ENCODE measurements at places on chromosomes 12 and 14.

- DNase-seq: no peak
These were observed 6.2 kb downstream of the ANKRD13A start for GRCh38 chr12:110005319-110005973.

GRCh38 chr14:34983148-34983760 is 462 bp downstream of the SRP54 start:
- no peak for DNase-seq

DNA sequence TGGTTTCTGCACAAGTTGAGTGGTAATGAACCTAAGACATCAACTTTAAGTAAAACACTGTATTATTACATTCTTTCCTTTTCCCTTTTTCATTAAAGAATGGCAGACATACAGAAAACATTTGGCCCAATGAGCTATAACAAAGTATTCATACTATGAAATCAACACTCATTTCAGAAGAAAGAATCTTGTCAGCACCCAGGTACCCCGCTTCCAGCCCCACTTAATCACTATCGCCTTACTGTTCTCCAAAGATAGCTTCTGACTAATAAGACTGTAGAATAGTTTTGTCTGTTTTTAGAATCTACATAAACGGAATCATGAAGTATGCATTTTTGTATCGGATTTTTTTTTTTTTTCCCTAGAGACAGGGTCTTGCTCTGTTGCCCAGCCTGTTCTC is 9.5 kb downstream of the CNTN1 start:
- no peak for DNase-seq

DNA sequence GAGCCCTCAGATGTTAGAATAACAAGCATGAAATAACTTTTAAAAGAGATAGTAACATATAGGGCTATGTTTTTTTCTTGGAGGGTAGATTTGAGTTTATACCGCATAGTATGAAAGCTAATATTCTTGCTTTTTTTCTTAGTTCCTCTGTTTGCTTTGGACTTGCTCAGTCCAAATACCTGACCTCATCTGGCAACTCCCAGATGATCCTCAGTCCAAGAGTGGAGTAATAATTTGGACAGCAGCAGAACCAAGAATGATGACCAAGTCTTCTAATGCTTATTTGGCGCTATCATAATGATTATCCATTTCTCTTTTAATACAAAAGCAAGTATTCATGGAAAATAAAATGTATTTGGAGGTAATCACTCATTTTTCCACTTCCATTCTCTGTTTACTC is 45.6 kb downstream of the GUCY2C start:
- no peak for DNase-seq

DNA sequence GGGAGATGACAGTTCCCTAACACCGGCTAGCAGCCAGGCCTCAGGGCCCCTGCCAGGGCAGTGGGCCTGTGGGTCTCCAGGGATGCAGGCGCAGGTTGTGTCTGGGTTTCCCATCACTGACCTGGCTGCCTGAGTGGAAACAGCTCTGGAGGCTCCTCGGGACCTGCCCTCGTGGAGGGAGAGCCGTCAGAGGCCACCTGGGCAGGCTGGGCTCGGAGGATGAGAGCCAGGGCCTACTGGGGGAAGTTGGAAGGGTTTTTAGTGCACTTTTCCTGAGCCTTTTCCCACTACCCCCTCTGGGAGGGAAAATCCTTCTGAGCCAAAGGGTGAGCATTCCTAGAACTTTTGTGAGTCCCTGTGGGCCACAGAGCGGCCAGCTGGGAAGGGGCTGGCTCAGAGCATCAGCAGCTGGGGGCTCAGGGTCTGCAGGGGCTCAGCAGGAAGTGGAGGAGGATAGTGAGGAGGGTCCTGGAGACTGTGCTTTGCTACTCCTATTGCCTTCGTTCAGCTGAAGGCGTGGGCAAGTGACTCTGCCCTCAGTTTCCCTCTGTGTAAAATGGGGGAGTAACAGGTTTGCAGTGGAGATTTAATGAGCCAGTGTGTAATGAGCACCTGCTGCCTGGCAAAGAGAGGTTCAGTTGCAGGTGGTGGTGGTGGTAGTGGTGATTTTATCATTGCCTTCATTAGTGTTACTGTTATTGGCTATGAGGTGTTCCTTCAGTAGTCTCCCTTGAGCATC is 1.8 kb downstream of the SH2B3 start:
- no peak for DNase-seq

DNA sequence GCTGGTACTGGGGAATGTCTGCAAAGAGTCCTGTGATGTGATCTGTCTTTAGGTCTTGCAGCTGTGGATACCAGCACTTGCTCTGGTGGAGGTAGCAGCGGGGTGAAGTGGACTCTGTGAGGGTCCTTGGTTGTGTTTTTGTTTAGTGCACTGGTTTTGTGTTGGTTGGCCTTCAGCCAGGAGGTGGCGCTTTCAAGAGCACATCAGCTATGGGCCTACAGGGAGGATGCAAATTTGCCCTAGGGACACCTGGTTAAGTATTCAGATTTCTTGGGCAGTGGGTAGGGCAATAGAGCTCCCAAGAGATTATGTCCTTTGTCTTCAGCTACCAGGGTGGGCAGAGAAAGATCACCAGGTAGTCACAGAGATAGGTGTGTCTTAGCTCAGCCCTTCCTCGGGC is 63.8 kb downstream of the PTGER2 start:
- DNase-seq: no peak

DNA sequence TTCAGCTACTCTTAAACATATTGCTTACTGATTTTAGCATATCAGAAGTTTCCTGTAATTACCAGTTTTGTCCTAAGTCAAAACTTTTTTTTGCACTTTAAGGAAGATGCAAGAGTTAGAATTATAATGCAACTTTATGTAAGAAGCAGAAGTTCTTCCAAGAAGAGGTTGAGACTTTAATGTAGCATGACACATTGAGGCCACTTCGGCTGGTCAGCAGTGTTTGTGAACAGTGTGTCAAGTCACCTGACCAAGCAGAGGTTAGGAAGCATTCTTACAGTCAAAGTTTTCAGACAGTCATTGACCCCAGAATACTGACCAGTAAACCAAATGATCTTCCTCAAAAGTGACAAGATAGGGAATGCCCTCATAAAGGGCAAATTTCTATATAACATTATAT is 15.2 kb downstream of the FGFR1OP2 start:
- DNase-seq: no peak

All from effector CD8-positive, alpha-beta T cell (primary cell).